Activated CD4-positive, CD25-positive, alpha-beta regulatory T cell treated with anti-CD3 and anti-CD28 coated beads, Interleukin-2, amount 50 U/mL, for 72 hours (primary cell): ENCODE measurements at places on chromosomes 2 and 18.

DNA sequence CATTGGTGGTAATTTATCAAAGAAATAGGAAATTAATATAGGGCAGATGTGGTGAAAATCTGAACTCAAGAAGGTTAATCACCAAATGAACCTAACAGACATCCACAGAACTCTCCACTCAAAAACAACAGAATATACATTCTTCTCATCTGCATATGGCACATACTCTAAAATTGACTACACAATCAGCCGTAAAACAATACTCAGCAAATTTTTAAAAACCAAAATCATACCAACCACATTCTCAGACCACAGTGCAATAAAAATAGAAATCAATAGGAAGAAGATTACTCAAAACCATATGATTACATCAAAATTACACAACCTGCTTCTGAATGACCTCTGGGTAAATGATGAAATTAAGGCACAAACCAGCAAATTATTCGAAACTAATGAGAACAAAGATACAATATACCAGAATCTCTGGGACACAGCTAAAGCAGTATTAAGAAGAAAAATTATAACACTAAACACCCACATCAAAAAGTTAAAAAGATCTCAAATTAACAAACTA, 31.0 kb downstream of the RBM43 start:
- no peak for DNase-seq

DNA sequence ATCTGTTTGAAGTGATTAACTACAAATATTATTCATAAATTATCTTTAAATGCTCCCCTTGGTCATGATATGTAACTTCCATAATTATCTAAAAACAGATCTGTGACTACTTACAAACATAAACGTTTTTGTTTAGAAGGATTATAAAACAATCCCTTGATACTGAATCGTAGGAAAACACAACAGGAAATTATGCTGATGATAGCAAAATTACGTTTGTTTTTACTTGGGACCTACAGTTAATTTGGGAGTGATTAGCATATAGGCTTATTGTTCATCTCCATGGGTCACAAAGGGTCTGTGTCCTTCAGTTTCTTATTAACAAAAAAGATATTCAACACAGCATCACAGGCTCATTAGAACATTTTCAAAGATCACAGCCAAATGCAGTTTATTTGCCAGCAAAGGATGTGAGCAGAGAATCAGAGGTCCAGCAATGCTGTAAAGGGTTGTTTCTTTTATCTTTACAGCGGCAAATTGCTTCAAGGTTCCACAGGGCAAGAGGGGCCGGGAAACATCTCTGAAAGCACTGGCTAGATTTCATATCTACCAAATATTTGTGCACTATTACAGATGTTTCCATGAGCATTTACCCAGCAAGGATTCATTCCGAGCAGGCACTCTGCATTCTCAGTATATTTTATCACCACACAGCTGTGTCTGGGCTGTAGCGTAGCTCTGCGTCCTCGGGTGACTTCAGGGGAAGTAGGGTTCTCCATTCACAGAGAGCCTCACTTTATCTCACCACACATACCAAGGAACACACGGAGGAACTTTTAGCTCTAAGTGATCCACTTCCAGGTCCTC, 4.1 kb downstream of the CCDC195 start:
- no peak for DNase-seq

DNA sequence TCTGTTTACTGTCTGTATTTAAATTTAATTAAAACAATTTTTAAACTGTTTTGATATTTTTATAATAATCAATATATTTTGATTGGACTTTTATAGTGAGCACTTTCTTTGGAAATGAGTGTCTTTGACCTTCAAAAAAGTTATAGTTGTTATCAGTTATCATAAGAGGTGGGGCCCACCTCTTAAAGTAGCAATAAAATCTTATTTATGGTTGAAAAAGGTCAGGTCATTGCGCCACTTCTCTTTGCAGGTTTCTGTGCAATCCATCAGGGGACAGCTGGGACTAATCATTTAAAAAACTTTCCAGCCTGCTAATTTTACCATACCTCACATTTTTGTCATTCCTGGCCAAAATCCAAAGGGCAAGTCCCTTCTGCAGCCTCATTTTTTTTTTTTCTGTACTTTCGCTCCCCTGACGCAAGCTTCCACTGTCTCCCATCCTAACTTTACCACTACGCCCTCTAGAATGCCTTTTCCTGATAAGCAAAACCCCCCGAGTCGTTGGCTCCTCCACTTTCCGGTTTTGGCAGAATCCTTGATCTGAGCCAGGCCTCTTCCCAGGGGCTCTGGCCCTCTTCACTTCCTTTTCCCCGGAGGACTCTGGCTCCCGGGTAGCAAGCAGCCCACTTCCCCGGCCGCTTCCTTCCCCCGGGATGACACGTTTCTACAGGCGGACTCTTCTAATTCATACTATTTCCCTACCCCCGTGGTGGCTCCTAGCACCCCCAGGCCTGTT, 1.1 kb upstream of the SEH1L start:
- no peak for DNase-seq

- DNase-seq = no peak
Measured at GRCh38 chr2:210288408-210288807, 26.6 kb downstream of the MYL1 start.

DNA sequence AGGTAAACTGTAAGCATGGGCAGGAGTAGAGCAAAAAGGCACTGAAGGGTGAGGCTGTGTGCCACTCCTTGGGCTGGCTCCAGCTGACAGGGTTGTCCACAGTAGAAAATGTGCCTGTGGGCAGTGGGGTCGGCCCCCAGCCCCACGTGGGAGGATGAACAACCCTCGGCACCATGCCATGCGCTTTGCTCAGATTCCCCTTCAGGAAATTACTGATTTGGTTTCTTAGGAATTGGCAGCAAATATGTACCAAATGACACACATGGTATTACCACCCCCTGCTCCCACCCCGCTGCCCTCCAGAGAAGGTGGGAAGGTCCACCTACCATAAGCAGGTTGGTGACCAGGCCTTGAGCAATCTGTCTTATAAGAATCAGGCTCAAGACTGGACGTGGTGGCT, 13.6 kb downstream of the ADCY3 start:
- no peak for DNase-seq

DNA sequence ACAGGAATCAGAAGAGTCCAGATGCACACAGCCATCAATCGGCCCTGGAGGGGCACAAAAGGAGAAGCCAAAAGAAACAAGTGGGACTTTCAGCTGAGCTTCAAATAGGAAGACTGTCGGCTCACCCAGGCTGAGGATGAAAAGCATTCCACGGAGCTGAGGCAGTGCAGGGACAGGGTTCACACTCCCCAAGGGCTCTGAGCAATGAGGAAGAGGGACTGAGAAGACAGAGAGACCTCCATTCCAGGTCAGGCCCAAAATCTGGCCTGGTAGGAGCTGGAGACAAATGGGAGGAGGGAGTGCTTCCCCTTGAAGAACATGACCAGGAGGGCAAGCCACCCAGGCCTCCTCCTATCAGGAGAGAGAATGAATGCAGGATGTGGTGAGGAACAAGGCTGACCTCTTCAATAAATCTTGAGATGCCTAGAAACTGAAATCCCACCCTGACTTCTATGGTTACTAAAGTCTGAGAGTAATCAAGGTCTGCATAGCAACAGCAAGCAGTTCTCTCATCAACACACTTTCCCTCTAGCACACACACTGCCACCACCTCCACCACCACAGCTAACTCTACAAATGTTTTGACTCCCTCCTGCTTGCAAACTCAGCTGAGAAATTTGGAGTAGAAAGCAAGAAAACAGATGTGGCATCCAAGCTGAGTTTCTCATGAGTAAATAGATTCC, 434.4 kb downstream of the TNS1 start:
- no peak for DNase-seq

DNA sequence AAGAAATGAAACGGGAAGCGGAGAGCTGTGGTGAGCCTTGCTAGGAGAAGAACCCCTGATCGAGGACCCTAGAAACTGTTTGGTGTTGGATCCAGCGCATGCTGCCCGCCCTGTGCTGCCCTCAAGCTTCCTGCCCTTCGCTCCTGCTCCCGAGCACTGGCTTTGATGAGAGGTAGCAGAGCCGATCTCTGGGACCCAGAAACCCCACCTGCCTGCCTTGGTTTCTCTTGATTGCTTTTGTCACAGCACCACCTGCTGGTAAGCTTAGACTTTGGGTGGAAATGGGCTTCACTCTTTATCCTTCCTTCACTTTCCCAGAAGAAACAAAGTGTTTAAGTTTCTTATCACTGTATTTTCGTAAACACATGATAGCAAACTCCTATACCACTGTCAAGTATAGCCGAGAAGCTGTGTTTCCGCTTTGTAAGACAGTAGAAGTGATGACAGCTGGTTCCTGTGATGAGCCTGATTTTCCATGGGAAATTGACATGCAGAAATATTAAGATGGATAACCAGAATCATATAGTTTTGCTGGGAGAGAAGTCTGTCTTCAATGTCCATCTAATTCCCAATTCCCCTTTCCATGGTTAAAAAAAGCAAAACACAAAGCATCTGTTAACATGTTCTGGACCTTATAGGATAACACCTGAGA, 267.4 kb downstream of the PHLPP1 start:
- DNase-seq = peak; percentile 37

- no peak for DNase-seq
Measured at GRCh38 chr18:62332964-62333695, 8.0 kb downstream of the TNFRSF11A start.

DNA sequence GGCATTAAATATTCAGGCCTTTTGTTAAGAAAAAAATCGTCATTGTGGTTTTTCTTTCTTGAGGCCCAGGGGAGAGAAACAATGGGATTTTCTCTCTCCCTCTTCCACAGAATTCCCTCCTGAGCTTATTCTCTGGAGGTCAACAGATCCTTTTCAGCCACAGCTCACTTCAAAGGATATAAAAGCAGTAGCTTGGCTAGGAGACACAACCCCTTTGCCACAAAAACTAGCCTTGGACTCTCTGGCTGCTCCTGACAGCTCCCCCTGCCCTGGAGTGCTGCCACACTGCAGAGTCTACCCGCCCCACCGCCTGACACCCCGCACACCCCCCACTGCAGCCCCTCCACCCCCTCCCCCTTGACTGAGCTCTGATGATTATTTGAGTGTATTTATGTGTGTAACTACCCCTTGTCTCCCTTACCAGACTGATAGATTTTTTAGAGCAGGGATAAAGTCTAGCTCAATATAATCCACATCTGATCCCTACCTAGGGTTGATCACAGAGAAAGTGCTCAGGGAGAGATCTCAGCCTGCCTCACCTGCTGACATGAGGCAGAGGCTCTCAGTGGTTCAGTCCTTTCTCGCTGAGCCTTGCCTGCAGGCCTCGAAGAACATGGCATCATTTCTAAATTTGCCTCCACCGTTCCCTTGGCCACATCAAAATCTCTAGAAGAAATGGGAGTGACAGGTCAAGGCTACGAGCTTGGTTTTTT, 132.2 kb upstream of the SP5 start:
- no peak for DNase-seq

DNA sequence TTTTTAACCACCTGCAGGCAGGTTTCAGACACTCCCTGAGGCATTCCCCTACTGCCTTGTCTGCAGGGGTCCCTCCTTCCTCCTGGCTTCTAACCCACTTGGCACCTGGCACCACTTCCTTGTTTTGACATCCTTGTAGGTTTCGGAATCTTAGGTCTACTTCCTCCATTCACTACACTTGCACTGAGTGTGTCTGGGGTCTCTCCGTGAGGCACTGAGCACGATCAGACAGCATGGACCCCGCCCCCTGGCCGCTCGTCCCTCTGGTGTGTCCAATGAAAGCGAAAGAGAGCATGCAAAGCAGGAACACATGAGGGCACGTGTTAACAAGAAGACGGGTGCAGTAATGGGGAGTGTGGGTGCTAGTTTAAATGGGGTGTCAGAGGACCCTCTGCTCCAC, 63.8 kb downstream of the HAUS1 start:
- no peak for DNase-seq

GRCh38 chr18:50051288-50051687, 143.7 kb downstream of the MYO5B start:
- no peak for DNase-seq

- no peak for DNase-seq
Measured at GRCh38 chr2:14587119-14587518, 45.4 kb upstream of the LRATD1 start.

DNA sequence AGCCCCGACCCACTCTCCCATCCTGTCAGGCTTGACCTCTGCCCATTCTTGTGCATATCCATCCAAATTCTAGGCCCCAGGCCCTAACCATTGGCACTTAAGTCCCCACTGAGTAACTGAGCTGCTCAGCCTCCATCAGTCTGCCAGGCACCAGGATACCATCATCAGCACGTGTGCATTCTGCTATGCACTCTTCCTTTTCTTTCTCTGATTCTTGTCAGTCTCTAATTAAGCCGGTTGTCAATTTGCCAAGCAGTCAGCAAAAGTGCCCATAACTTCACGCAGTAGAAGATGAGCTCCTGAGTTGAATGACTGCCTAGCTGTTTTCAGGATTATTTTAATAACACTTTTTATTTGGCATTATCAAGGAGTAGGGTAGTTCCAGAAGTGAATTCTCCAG, 107.2 kb downstream of the FEZ2 start:
- DNase-seq = no peak

- DNase-seq = no peak
Measured at GRCh38 chr2:20942646-20943125, 101.2 kb downstream of the APOB start.

- DNase-seq = no peak
Measured at GRCh38 chr2:85490861-85491755, 47.9 kb upstream of the MAT2A start.

- no peak for DNase-seq
Measured at GRCh38 chr18:55096263-55096951, 137.1 kb upstream of the CCDC68 start.

- DNase-seq = no peak
Measured at GRCh38 chr2:9657083-9657482, 26.3 kb upstream of the YWHAQ start.

DNA sequence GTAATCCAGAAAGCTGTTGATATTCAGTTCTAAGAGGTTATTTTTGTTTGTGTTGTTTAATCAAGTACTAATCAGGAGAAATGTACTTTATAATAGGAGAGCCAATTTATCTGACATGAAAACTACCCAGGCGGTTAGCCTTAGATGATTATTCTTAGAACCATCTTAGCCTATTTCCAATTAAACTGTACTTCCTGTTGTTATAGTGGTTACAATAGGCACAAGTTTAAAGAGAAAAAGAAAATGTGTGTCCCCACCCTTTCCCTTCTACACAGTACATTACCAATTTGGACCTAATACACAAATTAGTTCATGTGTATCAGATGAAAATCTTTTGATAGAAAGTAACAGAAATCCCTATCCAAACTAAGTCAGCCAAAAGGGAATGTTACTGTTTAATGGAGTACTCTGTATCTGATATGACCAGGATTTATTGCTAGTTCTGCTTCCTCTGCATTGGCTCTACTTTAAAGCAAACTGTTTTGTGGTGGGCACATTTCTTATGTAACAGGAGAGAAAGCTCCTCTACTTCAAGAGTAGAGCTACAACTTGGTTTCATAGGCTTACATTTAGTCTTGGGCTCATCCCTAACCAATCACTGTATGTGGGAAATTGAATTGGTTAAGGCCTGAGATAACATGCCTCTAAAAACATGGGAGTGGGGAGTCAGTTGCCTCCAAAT, 217.9 kb downstream of the UBE2E3 start:
- no peak for DNase-seq
